ENCODE measurements at places on chromosomes 2 and 18. TPM values are rescaled to one million over a fixed set of nuclear protein-coding genes. Genes with fewer than 3 reads are reported as not detected.

DNA sequence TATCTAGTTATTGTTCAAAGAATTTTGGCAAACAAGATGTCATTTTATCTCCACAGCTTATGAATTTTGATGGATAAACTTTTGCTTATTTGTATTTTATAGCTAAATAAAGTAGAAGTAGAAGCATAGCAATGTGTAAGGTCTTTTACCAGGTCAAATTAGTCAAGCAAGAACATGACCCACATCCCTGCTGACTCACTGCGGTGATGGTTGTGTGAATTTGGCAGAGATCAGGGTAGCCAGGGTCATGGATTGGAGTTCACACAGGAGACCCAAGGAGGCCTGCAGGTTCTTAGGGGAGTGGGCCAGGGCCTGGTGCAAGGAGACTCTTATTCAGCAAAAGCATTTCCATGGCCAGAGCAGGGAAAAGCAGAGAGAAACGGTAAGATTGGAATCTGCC lies 18.7 kb downstream of the SP140 start:
- no peak overlapping the region for H3K4me3 ChIP-seq
- H3K4me1 ChIP-seq, result no peaks in the 10 kb centered on the region
- H3K27ac ChIP-seq, result no peak overlapping the region
- no peaks in the 10 kb centered on the region for H3K27me3 ChIP-seq

DNA sequence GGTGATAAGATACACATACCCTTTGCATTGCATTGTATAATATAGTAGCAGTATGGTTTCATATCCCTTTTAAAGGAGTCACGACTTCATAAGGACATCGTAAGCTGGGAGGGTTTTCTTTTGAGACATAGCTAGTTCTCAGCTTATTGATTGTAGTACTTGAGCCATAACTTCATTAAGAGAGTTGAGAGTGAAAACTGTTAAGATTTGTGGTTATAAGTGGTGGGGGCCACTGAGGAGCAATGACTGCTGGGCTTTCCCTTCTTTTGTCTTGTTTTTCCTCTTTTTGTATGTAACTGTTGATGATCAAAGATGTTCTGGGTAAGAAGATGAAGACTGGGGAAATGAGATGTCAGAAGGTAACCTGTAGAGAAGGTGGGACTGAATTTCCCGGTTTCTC lies 11.0 kb downstream of the EIF5B start:
- no peaks in the 10 kb centered on the region for H3K4me1 ChIP-seq
- H3K4me3 ChIP-seq, result no peak overlapping the region
- DNase-seq, result no peak

GRCh38 chr2:30235008-30235655 lies 3.8 kb downstream of the LBH start:
- no peak overlapping the region for H3K4me3 ChIP-seq
- no peak for DNase-seq
- H3K27me3 ChIP-seq, result no peaks in the 10 kb centered on the region
- H3K27ac ChIP-seq, result peak overlapping the region; percentile 85
- no peaks in the 10 kb centered on the region for H3K36me3 ChIP-seq

- H3K4me3 ChIP-seq, result no peak overlapping the region
- no peak for DNase-seq
- H3K27ac ChIP-seq, result no peak overlapping the region
- no peaks in the 10 kb centered on the region for H3K36me3 ChIP-seq
- no peaks in the 10 kb centered on the region for H3K4me1 ChIP-seq
Measured at GRCh38 chr18:52874774-52875173, 534.8 kb downstream of the DCC start.

GRCh38 chr2:222627764-222628163 lies 28.1 kb downstream of the FARSB start:
- no peaks in the 10 kb centered on the region for H3K27me3 ChIP-seq
- no peaks in the 10 kb centered on the region for H3K36me3 ChIP-seq
- H3K27ac ChIP-seq, result no peak overlapping the region
- H3K4me3 ChIP-seq, result no peak overlapping the region

FOXD4L1 gene
- not detected for total RNA-seq

Measured in uterus (tissue), 4 donors.